ENCODE measurements at places on chromosomes 1 and 21.
A peak's percentile ranks its signal among the peaks of the same experiment; 100 is the strongest.

DNA sequence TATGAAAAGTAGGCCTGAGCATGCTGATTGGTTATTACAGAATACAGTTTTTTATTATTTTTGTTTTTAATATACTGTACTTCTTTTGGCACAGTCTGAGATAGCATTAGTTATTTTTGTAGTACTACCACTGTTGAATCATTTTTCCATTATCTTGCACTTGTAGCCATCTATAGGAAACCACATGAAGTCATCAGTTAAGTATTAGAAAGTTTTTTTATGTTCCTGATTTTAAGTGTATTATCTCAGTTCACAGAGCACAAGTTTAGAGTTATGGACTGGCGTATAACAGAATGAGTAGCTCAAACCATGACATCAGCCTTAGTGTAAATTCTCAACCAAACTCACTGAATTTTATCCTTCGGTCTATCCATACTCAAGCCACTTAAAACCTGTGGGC lies 22.8 kb downstream of the DHX9 start:
- no peak for DNase-seq

DNA sequence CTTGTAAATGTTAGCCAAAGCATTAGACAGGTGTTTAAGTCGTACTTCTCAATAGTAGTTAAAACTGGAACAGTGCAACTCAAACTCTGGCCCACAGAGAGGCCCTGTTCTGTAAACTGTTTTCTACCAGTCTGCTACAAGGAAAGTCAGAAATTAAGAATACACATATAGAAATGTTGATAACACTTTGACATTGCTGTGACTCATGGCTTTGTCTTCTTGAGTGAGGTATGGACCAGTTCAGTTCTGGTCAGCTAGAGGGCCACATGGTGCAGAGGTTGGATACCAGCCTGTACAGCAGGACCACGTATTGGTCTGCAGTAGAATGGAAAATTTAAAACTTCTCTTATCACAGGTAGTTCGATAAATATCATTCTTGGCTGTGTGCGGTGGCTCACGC lies 22.3 kb downstream of the ZBTB8B start:
- no peak for DNase-seq

DNA sequence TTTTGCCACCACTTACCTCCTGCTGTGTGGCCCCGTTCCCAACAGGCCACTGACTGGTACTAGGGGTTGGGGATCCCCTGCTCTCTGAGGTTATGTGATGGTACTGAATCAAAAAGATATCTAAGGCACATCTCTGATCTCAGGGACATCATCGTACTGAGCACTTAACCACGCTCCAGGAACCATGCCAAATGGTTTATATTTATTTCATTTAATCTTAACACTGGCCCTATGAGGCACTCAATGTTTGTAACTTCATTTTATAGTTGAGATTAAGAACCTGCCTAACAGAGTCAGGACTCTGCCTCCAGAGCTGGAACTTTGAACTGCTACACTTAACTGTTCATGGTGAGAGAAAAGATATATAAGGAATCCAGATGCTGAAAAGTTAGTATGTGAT lies 98.0 kb upstream of the HP1BP3 start:
- no peak for DNase-seq

GRCh38 chr1:232017057-232017456 lies 390.5 kb downstream of the DISC1 start:
- DNase-seq = no peak

DNA sequence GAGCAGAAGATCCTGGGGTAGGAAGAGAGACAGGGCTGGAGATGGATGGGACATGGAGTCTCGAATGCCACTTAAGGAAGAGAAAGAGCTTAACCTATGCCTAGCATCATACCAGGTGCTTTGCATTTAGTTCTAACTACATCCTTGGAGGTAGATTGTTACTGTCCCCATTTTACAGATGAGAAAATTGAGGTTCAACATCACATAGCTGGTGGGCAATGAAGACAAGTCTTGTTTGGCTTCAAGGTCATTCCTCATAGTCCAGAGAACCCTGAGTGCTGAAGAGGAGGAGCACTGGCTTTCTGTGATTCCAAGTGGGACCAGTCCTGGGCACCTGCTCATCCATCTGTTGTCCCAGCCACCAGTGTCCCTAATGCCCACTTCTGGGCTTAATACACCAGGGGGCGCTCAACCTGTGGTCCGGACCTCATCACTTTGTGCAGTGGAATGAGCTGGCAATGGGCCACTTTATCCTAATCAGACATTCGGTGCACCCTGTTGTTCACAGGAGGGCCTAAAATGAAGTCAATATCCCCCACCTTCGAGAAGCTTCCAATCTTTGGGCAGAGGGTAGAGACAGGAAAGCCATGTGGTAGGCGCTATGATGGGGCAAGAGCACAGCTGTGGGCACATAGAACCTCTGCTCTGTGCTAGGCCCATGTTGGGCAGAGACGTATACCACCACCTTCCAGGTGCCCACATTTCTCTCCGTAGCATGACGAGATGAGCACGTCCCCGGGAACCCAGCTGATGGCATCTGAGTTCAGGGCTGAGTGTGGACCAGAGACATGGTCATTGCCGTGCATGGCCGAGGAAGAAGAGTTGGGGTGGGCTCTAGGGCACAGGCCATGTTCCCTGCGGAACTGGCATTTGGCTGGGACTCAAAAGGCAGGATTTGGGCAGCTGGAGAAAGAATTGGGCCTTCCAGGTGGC lies 9.2 kb downstream of the RPS6KA1 start:
- DNase-seq = peak; percentile 29

GRCh38 chr1:15957221-15958095 lies 18.4 kb downstream of the ZBTB17 start:
- DNase-seq = no peak

- DNase-seq = no peak
These were observed 102.7 kb downstream of the RASAL2 start for GRCh38 chr1:178196631-178197030.

GRCh38 chr1:35691080-35691479 lies 27.6 kb downstream of the C1orf216 start:
- no peak for DNase-seq

DNA sequence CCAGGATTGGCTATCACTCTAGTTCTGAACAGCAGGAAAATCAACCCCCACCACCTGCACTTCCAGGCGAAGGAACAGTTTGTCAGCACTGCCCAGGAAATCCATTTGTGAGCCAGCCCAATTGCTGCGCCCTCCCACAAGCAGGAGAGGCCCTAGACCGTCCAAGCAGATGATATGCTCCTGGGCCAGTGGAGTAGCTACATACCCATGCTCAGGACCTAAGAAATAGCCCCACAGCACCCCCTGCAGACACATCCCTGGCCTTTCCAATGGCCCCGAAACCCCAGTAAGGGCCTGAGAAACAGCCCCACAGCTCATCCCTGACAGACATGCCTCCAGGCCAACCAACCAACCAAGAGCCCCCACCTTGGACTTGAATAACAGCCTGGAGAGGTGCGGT lies 111.5 kb upstream of the ZC3H11B start:
- no peak for DNase-seq

- DNase-seq = no peak
These were observed 5.4 kb downstream of the BARHL2 start for GRCh38 chr1:90711696-90712095.

DNA sequence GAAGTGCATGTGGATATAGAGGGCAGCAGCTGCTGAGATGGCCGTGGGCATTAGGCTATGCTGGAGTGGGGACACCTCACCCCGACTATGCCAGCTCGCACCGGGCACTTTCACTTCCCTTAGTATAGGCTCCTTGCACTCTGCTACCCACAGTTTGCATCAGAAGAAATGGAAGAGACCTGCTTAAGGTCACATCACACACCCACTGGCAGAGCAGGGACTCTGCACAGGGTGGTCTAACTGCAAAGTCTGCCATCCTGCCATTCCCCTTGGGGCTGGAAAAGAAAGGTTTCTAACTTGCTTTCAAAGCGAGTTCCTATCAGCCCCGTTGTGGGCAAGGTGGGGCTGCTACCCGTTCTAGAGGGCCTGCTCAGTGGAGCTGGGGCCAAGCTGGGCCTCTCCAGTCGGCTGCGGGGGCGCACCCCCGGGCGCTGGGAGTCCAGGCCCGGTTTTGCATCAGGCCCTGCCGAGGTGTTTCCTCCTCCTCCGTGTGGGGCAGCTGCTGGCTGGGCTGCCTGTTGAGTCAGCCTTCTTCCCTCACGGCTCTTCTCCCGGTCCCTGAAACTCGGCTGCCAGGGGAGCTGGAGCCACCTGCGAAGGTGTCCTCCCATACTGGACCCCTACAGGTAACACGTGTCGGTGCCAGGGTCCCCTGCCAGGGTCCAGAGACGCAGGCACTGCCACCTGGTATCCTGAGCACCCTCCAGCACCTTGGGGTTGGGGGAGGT lies at the start of gene SYTL1:
TSS of gene SYTL1 (plus strand) at position 498 of the 728 bp plus-strand sequence. CDS start 3,313 bp downstream, outside the sequence.
- DNase-seq = no peak

- DNase-seq = no peak
These were observed 58.4 kb downstream of the VPS26C start for GRCh38 chr21:37208741-37209225.

- no peak for DNase-seq
These were observed 55.8 kb downstream of the SSBP3 start for GRCh38 chr1:54350360-54350759.

DNA sequence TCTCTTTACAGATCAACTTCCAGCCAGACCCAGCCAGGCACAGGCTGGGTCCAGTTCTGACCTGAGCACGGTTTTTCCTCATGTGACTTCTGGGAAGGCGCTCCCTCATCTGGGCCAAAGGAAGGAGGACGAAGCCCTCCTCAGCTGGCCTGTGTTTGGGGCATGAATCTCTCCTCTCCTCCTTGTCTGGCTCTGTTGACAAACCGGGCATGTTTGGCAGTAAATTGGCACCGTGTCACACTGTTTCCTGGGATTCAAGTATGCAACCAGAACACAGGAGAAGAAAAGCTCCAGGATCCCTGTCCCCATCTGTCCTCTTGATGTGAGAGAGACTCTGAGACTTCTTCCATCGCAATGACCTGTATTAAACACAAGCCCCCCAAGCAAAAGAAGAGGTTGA lies 18.3 kb downstream of the NECAP2 start:
- no peak for DNase-seq

DNA sequence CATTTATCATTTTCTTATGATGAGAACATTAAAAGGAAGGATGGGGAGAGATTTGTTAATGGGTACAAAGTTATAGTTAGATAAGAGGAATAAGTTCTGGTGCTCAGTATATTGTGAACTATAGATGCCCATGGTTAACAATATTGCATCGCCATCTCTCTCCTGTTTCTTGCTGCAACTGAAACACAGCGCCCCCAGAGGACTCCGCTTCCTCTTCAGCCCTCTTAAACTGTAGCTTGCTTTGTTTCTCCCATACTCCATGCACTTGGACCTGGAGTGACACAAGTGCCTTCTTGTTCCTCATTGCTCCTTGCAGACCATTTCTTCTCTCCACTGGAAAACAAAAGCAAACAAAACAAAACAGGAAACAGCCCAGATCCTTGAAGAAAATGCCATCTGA lies 70.1 kb upstream of the NTPCR start:
- DNase-seq = no peak

- DNase-seq = no peak
These were observed 31.3 kb upstream of the RUNX3 start for GRCh38 chr1:24961334-24961733.

DNA sequence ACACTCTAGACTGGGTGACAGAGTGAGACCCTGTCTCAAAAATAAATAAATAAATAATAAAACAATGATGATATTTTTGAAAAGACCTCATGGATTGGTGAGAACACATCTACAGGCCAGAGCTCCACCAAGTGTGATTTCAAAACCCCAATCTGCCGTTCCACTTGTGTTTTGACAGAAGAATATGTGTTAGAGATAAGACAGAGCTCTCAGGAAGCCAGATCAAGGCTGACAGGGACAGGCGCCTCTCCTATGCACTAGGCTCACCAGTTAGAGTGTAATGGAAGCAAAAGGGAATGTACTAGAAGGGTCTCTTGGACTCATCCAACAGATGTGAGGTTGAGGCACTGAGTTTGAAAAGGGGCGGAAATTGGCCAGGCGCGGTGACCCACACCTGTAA lies 110.7 kb upstream of the ERRFI1 start:
- DNase-seq = no peak

- no peak for DNase-seq
These were observed 349.8 kb downstream of the LTN1 start for GRCh38 chr21:28642891-28643290.

DNA sequence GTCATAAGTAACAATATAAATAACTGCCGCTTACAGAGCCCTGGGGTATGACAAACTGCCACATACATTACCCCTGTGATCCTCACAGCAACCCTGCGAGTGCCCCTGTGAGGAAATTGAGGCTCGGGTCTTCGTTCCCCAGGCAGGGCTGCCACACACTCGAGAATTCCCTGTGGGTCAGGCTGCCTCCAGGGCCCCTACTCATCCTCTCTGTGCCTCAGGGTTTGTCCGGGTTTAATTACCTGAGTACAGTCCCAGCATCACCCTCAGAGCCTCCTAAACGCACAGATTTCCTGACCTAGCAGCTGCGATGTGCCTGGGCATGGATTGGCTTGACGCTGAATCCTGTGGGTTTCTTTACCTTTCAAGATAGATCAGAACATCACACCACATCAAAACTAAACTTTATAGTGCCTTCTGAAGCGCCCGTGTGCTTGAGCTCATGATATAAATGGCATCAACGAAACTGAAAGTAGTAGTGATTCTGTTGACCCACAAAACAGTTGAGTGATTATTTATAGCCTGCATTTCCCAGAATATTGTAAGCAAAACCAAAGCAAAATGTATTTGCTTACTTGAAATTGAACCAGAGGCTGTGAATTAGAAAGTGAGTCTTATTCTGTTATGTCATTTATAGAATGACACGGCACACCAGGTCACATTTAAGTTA lies 14.0 kb downstream of the SLC37A1 start:
- DNase-seq = no peak

DNA sequence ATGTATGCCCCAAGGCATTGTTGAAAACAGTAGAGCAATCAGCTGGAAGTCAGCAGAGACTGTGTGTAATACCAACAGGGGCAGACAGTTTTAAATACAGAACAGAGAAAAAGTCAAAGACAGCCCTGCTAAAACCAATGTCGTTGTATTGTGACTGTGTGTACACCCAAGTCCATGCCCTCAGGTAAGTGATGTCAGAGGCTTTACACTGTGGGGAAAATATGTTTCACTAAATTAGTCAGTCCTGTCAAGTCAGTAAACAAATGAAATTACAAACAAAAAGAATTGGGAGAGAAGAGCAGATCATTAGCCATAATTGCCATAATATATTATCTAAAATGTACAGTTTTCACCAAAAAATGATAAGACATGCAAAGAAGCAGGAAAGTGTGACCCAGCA lies 2.4 kb upstream of the CYP2J2 start:
- DNase-seq = no peak

Measured in activated CD4-positive, CD25-positive, alpha-beta regulatory T cell treated with anti-CD3 and anti-CD28 coated beads, Interleukin-2, amount 50 U/mL, for 16 hours (primary cell).